ENCODE measurements at places on chromosomes 2 and 18.

DNA sequence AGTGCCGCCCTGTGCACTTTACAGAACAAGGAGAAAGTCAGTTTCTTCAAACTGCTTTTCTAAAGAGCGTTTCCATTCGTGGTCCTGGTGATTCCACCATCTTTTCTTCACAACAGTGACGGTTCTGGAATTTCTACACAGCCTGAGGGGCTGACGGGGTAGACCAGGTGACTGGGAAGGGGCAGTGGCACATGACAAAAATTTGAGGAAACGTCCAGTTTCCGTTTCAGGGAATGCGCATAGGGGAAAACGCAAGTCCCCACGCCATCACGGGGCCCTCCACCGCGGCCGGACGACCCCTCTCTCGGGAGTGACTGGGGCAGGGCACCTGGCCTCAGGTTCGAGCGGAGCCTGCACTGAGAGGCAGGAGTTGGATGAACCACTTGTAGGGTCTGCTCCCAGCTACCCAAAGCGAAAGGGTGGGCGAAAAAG lies 980 bp upstream of the SPTBN1 start:
- no peak for DNase-seq

DNA sequence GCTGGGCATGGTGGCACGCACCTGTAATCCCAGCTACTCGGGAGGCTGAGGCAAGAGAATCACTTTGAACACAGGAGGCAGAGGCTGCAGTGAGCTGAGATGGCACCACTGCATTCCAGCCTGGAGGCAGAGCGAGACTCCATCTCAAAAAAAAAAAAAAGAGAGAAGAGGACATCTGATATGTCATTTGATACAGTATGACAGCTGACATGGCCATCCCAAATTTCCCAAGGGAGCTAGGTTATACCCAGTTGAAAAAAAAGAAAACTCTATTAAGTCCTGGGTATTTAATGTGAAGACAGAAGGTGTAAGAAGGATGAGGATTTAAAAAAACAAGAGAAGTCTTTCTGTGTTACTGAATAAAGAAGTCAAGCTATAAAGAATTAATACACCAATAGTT lies 23.3 kb downstream of the CLASP1 start:
- no peak for DNase-seq

GRCh38 chr18:29259838-29260237 lies 1082.9 kb upstream of the CDH2 start:
- no peak for DNase-seq

GRCh38 chr2:208983486-208983885 lies 440.4 kb upstream of the MAP2 start:
- no peak for DNase-seq

DNA sequence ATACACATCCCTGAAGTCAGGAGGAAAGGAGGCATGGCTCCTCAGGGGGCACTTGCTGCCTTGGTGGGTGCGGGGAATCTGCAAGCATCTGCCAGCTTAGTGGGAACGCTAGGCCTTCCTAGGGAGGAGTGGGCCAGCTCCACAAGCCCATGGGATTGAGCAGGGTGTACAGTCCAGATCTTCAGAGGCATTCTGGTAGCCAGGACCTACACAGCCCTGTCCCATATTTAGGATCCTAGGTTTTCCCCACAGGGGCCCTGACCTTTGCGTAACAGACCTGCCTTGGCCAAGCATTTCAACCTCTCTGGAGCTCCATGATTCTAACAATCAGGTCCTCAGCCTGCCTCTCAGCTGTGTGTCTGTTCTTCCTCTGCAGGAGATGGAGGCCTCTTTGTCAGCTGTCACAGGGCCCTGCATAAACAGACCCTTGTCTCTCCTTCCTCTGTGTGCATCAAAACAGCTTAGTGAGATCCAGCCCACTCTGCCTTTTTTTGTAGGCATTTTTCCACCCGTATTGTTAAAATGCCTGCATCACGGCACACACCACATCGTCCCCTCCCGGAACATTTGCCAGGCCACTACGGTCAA lies 140.2 kb upstream of the NDUFV2 start:
- no peak for DNase-seq

DNA sequence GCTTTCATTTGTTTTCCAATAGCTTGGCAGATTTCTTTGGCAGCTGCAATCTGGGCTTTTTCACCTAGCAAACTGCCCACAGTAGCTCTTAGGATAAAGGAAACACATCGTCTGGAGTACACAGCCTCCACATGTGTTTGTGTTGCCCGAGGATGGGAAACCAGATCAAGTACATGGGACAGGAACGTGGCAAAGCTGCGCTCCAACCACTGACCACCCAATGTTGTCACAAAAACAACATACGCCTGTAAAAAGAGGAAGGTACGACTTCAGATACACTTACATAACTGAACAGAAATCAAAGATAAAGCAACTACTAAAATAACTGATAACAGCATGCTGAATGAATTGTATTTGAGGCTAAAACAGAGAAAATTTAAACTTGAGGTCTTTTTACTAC lies 15.5 kb downstream of the HEATR5B start:
- no peak for DNase-seq

DNA sequence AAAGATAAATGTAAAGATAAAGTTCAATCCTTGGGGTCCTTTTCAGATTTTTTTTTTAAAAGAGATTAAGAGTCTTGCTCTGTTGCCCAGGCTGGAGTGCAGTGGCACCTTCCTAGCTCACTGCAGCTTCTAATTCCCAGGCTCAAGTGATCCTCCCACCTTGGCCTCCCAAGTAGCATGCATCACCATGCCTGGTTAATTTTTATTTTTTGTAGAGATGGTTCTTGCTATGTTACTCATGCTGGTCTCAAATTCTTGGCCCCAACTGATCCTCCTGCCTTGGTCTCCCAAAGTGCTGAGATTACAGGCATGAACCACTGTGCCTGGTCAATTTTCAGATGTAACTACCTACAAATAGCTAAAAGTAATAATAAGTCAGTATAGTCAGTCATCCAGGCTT lies 21.1 kb downstream of the NFE2L2 start:
- DNase-seq: no peak

- DNase-seq: no peak
Measured at GRCh38 chr18:58865701-58866065, 1.0 kb downstream of the ZNF532 start.

All from stimulated activated CD4-positive, alpha-beta T cell treated with anti-CD3 and anti-CD28 coated beads, Interleukin-2, amount 100 ng/mL, for 24 hours (primary cell).